ENCODE measurements at places on chromosomes 16 and 17.

DNA sequence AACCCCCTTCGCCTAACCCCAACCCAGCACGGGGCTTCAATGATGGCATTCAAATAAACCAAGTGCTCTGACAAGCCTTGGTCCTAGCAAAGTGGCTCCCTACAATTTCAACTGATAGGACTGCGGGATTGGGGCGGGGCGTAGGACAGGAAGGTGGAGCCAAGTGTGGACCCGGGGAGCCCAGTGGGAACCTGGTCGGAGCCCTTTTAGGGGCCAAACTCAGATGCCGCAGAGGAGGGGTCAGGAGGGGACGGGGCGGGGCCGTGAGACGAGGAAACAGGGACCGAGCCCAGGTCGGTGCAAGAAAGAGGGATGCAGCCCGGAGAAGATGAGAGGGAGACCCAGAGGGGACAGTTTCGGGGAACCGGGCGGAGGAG is 13.2 kb upstream of the CDIPT start:
- no peak for DNase-seq

GRCh38 chr16:15972046-15972868 is 22.8 kb downstream of the ABCC1 start:
- no peak for DNase-seq

DNA sequence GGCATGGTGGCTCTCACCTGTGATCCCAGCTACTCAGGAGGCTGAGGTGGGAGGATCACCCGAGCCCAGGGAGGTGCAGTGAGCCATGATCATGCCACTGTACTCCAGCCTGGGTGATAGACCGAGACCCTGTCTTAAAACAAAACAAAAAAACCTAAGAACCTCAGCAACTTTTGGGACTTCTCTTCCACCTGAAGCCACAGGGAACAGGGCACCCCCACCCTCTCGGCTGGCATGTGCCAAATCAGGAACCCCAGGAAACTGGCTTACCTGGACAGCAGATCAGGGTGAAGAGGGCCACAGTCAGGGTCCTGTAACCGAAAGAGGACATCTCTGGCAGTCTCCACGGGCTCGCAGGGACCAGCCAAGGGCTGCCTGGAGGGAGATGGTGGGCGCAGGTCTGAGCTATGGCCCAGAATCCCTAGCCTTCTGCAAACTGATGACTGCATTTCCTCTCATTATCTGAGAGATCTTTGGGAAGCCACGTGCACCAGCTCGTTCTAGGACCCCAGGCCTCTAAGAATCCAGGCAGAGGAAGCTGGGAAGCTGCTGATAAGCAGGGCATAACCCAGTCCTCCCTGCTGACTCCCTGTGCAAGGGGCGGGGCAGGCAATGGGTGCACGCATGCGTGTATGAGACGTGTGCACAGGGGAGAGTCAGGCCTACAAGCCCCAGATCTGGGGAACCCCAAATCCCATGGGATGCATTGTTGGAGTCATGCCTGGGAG is 8.4 kb downstream of the PRR29 start:
- no peak for DNase-seq

DNA sequence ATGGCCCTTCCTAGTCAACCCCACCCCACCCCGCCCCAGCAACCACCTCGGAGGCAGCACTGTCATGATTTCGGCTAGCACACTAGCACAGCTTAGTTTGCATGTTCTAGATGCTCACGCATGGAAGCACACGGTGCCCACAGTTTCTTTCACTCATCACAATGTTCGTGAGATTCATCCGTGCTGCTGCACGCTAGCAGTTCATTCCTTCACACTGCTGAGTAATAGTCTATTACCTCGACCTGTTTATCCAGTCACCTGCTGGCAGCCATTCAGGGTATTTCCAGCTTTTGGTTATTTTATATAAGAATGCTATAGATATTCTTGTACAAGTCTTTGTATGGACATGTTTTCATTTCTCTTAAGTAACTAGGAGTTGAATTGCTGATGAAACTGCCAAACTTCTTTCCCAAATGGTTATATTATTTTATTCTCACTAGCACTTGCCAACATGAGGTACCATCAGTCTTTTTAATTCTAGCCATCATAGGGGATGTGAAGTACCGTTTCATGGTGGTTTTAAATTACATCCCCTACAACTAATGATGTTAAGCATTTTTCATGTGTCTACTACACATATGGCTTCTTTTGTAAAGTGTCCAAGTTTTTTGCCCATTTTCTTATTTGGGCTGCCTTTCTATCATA is 75.7 kb downstream of the CYTH1 start:
- no peak for DNase-seq

GRCh38 chr17:9150446-9151090 is 129.3 kb downstream of the NTN1 start:
- DNase-seq, result no peak

DNA sequence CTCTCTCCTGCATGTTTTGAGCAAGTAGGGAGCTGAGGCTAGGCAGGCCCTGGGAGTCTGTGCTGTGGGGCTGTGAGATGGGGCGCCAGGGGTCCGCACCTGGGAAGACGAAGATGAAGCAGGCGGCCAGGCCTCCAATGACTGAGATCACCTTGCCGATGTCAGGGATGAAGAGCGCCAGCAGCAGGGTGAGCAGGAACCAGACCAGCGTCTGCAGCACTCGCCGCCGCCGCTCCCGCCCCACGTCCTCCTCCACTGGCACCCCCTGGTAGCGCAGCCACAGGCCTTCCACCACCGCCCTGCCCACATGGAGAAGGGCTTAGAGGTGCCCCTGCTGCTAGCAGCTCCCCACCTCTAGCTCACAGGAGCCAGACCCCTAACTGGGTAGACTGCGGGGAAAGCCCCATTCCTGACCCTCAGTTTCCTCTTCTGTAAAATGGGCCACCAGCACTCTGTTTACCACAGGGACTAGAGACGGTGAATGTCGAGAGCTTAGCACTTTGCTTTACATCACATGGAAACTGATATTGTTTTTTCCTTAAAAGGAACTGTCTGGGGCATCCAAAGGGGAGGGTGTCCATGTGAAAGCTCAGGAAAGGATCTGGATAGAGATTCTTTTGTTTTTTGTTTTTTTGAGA is 13.5 kb downstream of the SLC38A7 start:
- DNase-seq, result no peak

- DNase-seq, result no peak
Observed at GRCh38 chr17:15431196-15431595, 36.2 kb downstream of the CDRT4 start.

DNA sequence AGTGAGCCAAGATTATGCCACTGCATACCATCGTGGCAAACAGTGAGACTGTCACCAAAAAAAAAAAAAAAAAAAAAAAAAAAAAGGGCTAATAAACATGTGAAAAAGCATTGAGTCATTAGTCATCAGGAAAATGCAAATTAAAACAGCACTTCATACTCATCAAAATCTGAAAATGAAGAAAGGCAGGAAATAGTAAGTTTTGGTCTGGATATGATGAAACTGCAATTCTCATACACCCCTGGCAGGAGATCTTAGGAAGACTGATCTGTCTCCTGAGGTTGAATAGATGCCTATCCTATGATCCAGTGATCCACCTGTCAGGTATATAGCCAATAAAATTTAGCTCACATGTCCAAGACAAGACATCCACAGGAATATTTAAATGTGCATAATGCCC is 212.7 kb downstream of the CPPED1 start:
- DNase-seq, result no peak

DNA sequence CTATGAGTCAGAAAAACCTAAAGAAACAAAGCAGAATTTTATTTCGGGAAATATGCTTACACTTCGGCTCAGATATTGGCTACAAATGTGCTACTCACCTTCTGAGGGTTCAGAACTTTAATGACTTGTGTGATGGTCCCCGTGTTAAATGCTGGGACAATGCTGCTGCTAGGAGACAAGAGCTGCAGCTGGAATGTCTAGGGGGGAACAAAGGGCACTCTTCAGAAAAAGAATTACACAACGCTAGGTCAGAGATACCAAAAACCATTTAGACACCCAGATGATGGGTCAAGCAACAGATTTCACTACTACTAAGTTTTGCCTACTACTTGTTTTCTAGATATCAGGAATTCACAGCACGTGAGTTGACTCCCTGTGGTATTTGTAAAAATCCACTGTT is 10.0 kb upstream of the PHLPP2 start:
- no peak for DNase-seq

GRCh38 chr17:5809580-5810188 is 225.4 kb upstream of the NLRP1 start:
- DNase-seq, result no peak

DNA sequence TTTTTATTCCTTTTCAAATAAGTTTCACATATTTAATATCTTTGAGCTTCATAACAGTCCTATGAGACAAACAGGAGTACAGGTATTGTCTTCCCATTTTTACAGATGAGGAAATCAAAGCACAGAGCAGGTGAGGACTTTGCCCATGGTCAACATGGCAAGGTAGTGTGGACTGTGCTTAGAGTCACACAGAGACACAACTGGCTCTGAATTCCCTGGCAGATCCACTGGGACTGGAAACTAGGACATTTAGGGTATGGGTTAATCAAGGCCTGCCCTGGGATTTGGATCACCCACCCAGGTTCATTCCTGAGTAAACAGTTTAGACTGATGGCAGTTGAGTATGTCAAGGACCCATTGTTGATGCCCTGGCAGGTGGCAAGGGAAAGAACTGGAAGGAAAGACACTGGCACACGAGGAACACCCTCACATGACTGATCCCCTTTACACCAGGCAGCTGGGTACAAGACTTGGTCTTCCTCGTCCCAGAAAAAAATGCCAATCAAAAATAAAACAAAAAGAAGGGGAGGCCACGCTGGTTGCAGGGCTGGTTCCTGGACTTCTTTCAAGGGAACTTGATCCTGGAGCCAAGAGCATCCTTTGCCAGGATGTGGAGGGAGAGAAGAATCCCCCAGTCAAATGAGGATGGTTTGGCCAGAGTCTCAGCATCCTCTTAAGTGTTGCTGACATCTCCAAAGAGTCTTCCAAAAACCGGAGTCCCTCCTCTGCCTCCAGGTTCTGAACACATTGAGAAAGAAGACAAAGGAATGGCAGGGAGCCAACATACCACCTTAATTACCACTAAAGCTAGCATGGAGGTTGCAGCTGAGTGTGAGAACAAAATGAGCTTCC is 34.9 kb downstream of the CHD9 start:
- DNase-seq, result no peak

DNA sequence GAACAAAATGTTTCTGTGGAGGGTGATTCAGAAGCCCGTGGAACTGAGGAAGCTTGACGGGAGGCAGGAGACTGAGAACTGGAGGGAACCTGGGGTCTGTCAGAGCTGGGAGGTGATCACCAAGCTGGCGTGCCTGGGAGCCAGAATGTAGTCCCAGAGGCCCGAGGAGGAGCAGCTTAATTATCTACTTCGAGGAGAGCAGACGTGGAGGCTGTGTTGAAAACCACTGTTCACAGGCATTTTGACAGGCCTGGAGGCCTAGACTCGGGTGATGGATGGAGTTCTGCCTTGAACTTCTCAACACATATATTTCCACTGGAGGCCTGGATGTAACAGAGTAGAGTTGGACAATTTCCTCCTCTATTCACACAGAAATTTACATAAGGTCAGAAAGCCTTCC is 177.7 kb upstream of the SALL1 start:
- no peak for DNase-seq

GRCh38 chr17:38852771-38853291 is 690 bp downstream of the RPL23 start:
- DNase-seq, result no peak

GRCh38 chr16:8555400-8555799 is 34.9 kb downstream of the TMEM114 start:
- DNase-seq, result no peak

DNA sequence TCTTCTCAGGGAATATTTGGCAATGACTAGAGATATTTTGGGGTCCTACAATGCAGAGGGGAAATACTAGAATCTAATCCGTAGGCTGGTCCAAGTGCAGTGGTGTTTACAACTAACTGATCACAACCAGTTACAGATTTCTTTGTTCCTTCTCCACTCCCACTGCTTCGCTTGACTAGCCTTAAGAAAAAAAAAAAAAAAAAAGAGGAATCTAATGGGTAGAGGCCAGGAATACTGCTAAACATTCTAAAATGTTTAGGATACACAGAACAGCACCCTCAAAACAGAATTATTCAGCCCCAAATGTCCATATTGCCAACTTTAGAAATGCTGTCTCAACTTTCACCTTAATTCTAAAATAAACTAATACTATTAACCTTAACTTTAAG is 49.0 kb upstream of the SKAP1 start:
- no peak for DNase-seq

DNA sequence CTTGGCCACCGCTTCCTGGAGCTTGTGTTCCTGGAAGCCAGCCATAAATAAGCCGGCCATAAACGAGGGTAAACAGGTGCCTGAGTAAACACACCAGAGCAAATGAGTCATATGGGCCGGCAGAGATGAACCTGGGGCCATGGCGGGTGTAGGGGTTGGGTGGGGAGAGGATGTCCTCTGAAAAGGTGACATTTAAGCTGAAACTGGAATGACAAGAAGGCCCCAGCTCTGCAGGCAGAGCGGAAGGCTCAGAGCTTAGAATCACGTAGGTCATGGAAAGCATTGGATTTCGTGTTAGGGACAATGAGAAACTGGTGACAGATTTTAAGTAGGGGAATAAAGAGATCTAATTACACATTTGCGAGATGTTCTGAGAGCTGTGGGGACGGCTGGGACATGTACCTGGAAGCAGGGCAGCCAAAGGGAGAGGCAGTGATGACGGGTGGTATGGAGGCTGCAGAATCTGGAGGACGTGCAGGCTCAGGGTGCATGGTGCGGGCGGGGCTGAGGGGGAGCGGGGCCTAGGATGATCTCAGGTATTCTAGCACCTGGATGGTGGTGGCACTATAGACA is 8.1 kb upstream of the DNASE1 start:
- DNase-seq, result no peak

- DNase-seq, result peak; percentile 85
Observed at GRCh38 chr17:8221663-8222379, 11.4 kb upstream of the AURKB start.

DNA sequence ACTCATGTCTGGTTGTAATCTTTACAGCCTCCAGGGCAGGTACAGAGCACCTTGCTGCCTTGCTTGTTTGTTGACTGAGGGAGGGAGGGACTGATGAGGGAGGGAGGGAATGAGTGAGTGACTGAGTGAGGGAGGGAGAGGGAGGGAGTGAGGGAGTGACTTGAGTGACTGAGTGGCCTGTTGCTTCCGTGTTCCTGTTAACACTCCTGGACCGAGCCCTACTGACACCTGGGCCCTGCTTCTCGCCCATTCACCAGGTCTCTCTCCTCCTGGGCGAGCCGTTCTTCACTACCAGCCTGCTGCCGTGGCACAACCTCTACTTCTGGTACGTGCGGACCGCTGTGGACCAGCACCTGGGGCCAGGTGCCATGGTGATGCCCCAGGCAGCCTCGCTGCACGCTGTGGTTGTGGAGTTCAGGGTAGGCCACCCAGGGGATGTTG is 41.2 kb downstream of the PRMT7 start:
- no peak for DNase-seq

GRCh38 chr17:4789701-4789950 is 862 bp downstream of the GLTPD2 start:
- DNase-seq, result no peak

DNA sequence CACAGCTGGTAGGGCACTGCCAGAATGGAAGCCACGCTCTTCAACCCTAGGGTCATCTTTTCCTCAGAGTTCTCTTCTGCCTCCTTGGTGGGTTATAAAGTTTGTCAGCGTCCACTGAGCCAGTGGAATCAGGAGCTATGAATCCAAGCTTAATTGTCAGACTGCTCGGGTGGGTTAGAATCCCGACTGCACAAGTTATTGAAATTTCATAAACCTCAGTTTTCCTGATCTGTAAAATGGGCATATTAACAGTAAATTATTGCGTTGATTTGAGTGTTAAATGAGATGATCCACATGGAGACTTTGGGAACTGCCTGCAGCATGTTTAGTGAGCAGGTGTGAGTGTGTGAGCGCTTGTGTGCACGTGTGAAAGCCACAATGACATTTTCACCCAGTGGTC is 400.5 kb upstream of the CDH11 start:
- no peak for DNase-seq

GRCh38 chr16:49474741-49475140 is 101.1 kb downstream of the C16orf78 start:
- DNase-seq, result no peak

All from stimulated activated naive CD4-positive, alpha-beta T cell (primary cell).